ENCODE measurements at places on chromosomes 4 and X.
A peak's percentile ranks its signal among the peaks of the same experiment; 100 is the strongest.

GRCh38 chr4:109902559-109903251 lies 10.0 kb upstream of the EGF start:
- no peak for DNase-seq

- DNase-seq = no peak
Measured at GRCh38 chr4:5940470-5941203, 47.8 kb upstream of the CRMP1 start.

GRCh38 chrX:116031331-116031730 lies 139.2 kb upstream of the AGTR2 start:
- DNase-seq = no peak

DNA sequence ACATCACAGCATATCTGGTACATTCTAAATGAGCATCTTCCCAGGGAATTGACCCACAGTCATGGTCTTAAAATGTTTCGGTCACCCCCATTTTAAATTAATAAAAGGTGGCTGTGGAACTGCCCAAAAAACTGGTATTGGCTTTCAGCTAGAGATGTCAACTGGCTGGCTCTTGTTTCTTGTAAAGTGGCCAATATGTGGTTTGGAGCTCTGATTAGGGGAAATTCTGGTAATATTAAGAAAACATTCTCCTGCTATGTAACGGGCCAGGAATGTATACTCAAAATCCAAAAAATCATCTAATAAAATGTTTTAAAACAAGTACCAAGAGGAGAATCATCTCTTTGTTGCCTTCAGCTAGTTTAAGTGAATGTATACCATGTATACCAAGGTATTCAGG lies 62.0 kb upstream of the VCX2 start:
- DNase-seq = no peak

GRCh38 chrX:124594017-124594651 lies 247.8 kb downstream of the SH2D1A start:
- DNase-seq = no peak

GRCh38 chr4:124288706-124289486 lies 423.6 kb downstream of the ANKRD50 start:
- no peak for DNase-seq

- peak; percentile 60 for DNase-seq
Measured at GRCh38 chr4:123398853-123399626, 2.4 kb downstream of the SPRY1 start.

DNA sequence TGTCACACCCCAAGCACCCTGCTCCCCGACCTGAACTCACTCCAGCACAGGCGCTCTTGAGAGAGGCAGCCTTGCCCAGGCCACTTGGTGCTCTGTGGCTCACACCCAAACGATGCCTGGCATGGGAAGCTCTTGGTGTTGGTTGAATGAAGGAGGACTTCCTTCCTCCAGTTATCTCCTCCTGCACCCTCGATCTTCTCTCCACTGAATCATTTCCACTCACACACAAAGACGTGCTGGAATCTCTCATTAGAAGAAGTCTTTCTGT lies 90.5 kb upstream of the TRIM2 start:
- DNase-seq = no peak

- no peak for DNase-seq
Measured at GRCh38 chr4:146063143-146063542, 112.4 kb upstream of the LSM6 start.

DNA sequence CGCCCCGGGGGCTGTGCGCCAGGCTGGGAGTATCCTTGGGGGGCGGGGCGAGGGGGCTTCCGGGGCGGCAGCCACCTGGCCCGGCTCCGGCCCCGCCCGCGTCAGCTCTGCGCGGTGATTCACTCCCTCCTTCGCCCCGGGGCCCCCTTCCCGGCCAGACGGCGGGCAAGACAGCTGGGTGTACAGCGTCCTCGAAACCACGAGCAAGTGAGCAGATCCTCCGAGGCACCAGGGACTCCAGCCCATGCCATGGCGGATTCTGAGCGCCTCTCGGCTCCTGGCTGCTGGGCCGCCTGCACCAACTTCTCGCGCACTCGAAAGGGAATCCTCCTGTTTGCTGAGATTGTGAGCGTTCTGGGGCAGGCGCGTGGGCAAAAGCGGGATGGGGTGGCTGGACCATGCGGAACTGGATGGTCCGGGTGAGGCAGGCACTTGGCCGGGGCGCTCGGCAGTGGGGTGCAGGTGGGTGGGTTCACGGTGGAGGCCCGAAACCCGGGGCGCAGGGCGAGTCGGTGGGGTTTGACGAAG lies at the start of gene PLP2:
TSS of gene PLP2 (plus strand) at position 147 of the 528 bp plus-strand sequence. CDS start at position 250, 103 bp downstream.
- DNase-seq = peak; percentile 72

- DNase-seq = no peak
Measured at GRCh38 chr4:162793571-162793970, 373.1 kb downstream of the NAF1 start.

- no peak for DNase-seq
Measured at GRCh38 chr4:58301376-58301999, 1191.3 kb upstream of the IGFBP7 start.

DNA sequence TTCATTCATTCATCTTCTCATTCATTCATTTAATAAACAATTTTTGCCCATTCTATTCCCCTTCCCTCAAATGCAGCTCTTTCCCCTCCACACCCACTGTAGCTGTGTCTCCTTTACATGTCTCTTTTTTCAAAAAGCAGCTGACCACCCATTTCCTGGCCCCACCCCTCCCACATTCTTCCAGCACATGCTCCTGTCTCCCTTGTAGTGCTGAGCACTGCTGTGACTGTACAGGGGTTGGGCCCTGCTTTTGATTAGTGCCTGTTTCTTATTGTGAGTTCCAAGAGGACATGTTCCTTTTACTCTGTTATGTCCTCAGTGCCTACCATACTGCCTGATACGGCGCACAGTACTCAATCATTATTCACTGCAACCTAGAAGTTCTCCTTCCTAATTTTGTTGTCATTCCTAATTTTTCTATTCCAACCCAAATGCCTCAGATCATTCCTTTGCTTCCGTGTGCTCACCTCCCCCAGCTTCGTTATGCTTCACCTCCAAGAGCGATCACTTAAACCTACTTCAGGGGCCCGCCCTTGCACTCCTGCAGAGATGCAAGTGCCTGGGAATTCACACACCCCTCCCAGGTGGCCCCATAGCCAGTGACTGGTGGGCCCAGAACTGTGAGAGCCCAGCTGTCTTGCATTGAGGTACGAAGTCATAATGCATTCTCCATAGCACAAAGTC lies 152.2 kb downstream of the STK32B start:
- DNase-seq = no peak

DNA sequence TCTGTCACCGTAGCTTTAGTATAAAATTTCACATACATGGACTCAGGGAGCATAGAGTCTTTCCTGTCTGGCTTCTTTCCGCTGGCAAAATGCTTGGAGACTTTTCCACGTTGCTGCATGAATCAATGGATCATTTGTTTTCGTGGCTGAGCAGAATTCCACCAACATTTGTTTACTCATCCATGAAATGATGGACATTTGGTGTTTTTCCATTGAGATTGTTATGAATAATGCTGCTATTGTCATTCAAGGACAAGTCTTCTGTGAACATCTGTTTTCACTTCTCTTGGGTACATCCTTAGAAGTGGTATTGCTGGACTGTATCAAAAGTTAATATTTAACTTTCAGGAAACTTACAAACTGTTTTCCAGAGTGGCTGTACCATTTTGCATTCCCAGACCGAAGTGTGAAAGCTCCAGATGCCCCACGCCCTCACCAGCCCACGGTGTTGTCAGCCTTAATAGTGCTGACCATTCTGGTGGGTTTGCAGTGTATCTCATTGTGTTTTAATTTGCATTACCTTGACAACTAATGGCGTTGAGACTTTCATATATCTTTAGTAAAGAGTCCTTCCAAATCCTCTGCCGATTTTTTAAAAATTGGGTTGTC lies 5.8 kb upstream of the TMEM271 start:
- no peak for DNase-seq

- DNase-seq = no peak
Measured at GRCh38 chrX:68059469-68059868, 373.8 kb downstream of the OPHN1 start.

DNA sequence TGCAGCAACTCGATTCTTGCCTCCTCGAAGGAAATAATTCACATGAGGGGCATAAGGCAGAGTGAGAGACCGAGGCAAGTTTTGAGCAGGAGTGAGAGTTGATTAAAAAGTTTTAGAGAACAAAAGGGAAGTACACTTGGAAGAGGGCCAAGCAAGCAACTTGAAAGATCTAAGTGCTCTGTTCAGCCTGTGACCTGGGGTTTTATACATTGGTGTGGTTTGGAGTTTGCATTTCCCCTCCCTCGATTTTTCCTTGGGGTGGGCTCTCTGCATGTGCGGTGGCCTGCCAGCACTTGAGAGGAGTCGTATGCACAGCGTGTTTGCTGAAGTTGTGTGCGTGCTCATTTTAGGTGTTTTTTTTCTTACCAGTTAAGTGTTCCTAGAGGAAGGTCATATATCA lies 356.4 kb downstream of the KLHL4 start:
- DNase-seq = no peak

DNA sequence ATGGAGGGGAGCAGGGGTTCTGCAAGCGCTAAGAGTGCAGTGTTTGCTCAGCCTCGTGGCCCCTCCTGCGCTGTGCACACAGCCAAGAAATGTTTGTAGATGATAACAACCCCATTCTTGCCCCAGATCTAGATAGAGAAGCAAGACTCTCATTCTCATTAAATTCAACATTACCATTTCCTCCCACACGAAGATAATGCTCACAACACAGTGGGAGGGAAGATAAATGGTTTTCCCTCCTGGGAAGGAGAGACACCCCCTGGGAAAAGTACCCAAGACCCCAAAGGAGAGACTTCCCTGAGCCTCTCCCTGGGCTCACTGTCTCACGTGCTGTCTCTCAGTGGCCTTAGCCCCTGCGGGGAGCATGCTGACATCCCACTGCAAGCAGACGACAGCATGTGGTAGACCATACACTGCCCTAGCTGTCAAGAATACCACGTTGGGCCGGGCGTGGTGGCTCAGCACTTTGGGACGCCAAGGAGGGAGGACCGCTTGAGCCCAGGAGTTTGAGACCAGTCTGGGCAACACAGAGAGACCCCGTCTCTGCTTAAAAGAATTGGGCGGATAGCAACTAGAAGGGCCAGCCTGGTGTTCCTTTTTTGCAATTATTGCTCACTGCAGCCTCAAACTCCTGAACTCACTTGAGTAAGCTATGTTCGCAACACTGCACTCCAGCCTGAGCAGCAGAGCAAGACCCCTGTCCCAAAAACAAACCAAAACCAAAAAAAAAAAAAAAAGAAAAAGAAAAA lies 34.9 kb upstream of the IQSEC2 start:
- DNase-seq = no peak

GRCh38 chr4:122005064-122005755 lies 53.4 kb upstream of the TRPC3 start:
- no peak for DNase-seq

GRCh38 chr4:159173886-159174285 lies 71.0 kb downstream of the RAPGEF2 start:
- no peak for DNase-seq

DNA sequence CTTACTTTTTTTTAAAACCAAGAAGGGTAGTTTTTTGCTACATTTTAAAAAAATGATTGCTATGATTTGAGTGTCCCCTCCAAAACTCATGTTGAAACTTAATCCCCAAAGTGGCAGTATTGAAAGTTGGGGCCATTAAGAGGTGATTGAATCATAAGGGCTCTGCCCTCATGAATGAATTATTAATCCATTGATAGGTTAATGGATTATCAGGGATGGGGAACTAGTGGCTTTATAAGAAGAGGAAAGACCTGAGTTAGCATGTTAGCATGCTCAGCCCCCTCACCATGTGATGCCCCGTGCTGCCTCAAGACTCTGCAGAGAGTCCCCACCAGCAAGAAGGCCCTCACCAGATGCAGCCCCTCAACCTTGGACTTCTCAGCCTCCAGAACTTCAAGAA lies 31.0 kb downstream of the SMIM43 start:
- no peak for DNase-seq

DNA sequence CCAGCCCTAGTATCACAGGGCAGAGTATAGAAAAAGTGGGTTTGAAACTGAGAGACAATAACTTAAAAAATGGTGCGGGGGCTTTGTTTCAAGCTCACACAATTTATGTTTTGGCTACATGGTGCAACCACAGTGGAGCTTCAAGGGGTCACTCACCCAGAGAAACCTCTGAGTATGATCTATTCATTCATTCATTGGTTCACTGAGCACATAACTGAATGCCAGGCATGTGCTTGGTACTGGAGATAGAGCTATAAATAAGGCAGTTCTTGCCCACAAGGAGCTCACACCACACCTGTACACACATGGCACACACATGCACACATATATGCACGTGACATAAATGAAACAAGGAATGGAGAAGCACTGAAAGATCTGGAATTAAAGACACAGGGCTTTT lies 171.4 kb downstream of the NHS start:
- no peak for DNase-seq

DNA sequence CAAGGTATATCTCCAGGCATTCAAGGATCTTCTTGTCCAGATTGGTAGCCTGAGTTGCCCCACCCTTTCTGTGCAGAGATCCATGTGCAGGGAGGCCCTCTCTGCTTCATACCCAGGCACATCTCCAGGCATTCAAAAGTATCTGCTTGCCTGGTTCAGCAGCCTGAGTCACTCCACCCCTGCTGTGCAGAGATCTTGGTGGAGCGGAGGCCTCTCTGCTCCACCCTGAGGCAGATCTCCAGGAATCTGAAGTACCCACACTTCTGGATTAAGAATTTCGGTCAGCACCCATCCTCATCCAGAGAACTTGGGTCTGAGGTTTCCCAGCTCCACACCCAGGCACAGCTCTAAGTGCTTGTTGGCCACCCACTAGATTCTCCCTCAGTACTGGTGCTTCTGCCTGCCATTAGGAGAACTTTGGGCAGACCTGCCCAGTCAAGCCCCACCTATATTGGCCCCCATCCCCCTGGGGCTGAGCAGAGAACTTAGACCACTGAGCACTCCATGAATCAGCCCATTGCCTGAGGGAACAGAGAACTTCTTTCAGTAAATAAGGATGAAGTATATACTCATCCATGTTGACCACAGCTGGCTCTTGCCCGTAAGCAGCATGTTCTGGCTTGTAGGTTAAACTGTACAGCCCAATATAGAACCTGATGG lies 199.5 kb upstream of the ZCCHC13 start:
- DNase-seq = no peak

GRCh38 chrX:9728261-9728660 lies 37.4 kb downstream of the GPR143 start:
- DNase-seq = no peak

DNA sequence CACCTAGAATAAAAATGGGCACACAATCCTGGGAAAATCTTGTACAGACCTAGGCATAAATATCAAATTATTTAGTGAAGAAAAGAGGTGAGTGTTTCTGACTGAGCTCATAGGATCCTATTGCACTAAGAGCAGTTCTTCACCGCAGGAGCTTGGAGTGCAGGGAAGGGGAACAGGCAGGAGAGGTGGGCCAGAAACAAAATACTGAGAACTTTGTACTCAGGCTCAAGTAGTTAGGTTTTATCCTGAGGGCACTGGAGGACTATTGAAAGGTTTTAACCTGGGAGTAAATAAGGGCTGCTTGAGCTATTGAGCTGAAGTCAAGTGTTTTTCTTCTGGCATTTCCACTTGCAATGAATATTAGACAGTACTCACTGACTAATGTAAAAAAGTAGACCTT lies 12.2 kb downstream of the EPHA5 start:
- no peak for DNase-seq

GRCh38 chr4:136557396-136557795 lies 974.9 kb downstream of the PCDH18 start:
- DNase-seq = no peak

Data from CD4-positive, alpha-beta T cell treated with Interleukin-15 for 1 hour (primary cell).